ENCODE measurements at places on chromosomes 2 and 18. TPM values are rescaled to one million over a fixed set of nuclear protein-coding genes. Genes with fewer than 3 reads are reported as not detected.
A peak's percentile ranks its signal among the peaks of the same experiment; 100 is the strongest.

- DNase-seq: peak; percentile 76
Observed at GRCh38 chr2:188369365-188369764, 77.7 kb downstream of the GULP1 start.

Gene RPIA
- total RNA-seq: 6.8 TPM

Gene IL1RN
- not detected for total RNA-seq

DNA sequence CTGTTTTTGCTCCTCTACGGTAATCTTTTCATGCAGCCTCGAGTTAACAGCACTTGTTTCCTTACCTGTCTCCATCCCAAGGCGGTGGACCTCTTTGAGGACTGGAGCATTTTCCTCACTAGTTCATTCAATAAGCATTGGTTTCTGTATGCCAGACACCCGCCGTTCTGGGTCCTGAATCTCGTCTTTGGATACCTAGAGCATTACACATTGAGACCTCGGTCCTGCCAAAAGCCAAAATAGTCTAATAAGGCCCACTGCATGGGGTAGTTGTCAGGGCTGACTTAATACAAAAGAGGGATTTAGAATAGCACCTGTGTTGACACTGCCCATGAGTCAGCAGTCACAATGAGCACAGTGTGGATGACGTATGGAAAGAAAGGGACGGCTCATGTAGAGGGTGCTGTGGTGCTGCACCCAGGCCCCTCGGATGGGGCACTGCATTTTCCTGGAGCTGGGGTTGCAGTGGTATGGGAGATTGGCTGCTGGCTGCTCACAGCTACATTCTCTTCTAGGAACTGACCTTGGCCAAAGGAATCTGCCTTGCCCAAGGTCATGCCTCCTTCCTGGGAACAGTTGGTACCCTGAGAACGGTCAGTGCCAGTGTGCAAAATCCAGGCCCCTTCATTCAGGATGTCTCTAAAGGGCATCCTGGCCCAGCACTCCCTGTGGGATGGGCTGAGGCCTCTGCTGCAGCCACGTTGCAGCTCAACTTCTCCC is 126.9 kb upstream of the NCK2 start:
- DNase-seq: no peak

- peak; percentile 41 for DNase-seq
Observed at GRCh38 chr2:69278366-69278765, 108.7 kb downstream of the GFPT1 start.

DNA sequence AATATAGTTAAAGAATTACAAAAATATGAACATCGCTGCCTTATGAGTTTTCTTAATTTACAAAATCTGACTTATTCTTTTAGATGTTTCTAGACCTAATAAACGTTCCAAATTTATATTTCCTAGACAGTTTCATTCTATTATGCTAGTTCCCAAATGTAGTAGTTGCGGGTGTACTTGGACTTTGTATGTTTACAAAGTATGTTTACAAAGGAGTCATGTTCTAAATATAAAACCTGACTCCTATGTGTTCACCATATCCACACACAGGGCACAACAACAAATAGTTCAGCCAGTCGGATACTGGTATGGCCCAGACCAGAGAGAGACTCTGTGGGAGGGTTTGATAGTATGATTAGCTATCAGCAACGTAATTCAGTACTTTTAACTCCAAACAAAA is 230.7 kb downstream of the KCNH7 start:
- no peak for DNase-seq

DNA sequence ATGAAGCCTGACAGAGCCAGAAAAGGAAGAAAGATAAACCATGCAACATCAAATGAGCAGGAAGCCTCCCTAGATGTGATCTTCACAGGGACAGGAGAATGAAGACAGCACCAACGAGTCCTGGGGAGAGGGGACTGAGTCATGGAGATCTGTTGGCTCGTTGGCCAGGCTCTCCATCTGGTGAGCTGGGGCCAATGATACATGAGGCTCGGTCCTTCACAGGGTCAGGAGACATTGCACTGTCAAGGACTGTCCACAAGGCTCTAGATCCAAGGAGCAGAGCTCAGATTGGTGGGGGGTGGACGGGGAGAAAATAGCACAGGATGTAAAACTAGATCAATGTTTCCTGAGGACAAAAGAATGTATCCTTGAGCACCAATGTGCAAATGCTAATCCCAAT is 735 bp downstream of the CD207 start:
- no peak for DNase-seq

Gene CRACDL
- total RNA-seq: not detected

Gene SGPP2
- total RNA-seq: 0.10 TPM

Gene SFTPB
- total RNA-seq: not detected

DNA sequence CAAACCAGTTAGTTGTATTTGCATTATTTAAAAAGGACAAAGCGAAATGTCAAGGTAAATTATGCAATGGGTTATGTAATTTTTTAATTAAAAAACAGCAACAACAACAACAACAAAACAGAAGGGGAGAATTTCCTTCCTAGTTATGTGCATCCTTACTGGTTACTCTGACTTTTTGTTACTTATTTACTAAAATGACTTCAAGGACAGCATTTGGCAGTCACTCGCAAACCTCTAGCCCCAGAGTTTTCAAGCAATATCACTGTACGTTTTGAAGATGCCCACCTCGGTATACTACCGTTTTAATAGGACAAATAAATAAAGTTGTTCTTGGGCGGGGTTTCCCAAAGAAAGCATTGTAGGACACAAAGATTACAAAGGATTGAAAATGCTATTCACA is 24.7 kb upstream of the MRO start:
- no peak for DNase-seq

GRCh38 chr2:143558665-143559064 is 429.4 kb downstream of the ARHGAP15 start:
- no peak for DNase-seq

- DNase-seq: no peak
Observed at GRCh38 chr2:14232217-14232616, 400.3 kb upstream of the LRATD1 start.

- no peak for DNase-seq
Observed at GRCh38 chr2:136118819-136119716, 1.1 kb upstream of the CXCR4 start.

DNA sequence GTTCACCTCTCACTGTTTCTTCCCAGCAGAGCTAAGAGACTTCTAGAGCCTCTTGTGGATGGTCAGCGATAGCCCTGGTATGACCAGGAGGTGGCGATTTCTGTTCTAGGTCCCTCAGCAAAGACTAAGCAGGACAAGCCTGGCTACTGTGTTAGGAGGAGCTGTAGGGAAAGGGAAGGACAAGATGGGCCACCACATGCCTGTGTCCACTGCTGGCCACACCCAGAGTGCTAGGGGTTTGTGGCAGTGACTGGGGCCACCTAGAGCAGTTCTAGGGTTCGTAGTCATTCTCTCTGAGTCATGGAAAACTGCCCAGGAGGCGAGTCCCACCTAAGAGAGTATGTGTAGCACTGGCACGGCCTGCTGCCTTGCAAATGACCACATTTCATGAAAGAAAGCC is 179.4 kb downstream of the ALPK2 start:
- peak; percentile 55 for DNase-seq
